Upper lobe of right lung (tissue), 1 donor: ENCODE measurements at places on chromosomes 2 and 18. TPM values are rescaled to one million over a fixed set of nuclear protein-coding genes. Genes with fewer than 3 reads are reported as not detected.

Gene CCBE1
- total RNA-seq = 27.8 TPM

DNA sequence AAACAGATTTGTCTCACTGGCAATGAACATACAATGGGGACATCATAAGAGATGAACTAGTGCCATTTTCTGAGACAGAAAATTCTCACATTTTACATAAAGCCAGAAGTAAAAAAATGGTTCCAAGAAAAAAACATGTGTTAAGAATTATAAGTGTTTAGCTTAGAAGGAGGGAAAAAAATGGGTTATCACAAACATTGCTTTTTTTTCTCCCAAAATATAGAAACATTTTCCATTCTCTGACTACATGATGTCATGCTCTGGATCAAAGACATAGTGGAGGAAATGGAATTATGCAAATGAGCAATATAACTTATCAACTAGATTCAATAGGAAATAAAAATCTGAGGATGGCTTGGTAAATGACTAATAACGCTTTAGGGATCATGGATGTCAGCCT is 49.8 kb downstream of the SPATS2L start:
- no peaks in the 10 kb centered on the region for H3K27me3 ChIP-seq
- H3K4me1 ChIP-seq = peaks cover 25% of the 10 kb centered on the region
- no peak overlapping the region for H3K4me3 ChIP-seq
- H3K27ac ChIP-seq = no peak overlapping the region
- H3K36me3 ChIP-seq = no peaks in the 10 kb centered on the region

Gene COL3A1
- 188 TPM for total RNA-seq

GRCh38 chr18:499776-500631 is 497 bp downstream of the COLEC12 start:
- no peaks in the 10 kb centered on the region for H3K36me3 ChIP-seq
- H3K27ac ChIP-seq = peak overlapping the region; percentile 42
- H3K27me3 ChIP-seq = peaks cover 4% of the 10 kb centered on the region
- H3K4me3 ChIP-seq = peak overlapping the region; percentile 58
- peaks cover 3% of the 10 kb centered on the region for H3K4me1 ChIP-seq
- peak; percentile 73 for DNase-seq

GRCh38 chr2:160736148-160737028 is 242.8 kb upstream of the RBMS1 start:
- no peaks in the 10 kb centered on the region for H3K27me3 ChIP-seq
- H3K27ac ChIP-seq = no peak overlapping the region
- no peak overlapping the region for H3K4me3 ChIP-seq
- H3K4me1 ChIP-seq = no peaks in the 10 kb centered on the region
- no peaks in the 10 kb centered on the region for H3K36me3 ChIP-seq

- no peak overlapping the region for H3K4me3 ChIP-seq
- H3K36me3 ChIP-seq = no peaks in the 10 kb centered on the region
- H3K27ac ChIP-seq = no peak overlapping the region
- no peak for DNase-seq
Observed at GRCh38 chr18:58793361-58793760, 71.3 kb upstream of the ZNF532 start.

GRCh38 chr18:31633392-31634330 is 42.0 kb downstream of the TTR start:
- no peak overlapping the region for H3K4me3 ChIP-seq
- no peaks in the 10 kb centered on the region for H3K36me3 ChIP-seq
- no peaks in the 10 kb centered on the region for H3K4me1 ChIP-seq
- no peaks in the 10 kb centered on the region for H3K27me3 ChIP-seq
- no peak for DNase-seq
- H3K27ac ChIP-seq = no peak overlapping the region

- H3K36me3 ChIP-seq = no peaks in the 10 kb centered on the region
- peak overlapping the region; percentile 70 for H3K27ac ChIP-seq
- DNase-seq = no peak
- H3K4me3 ChIP-seq = peak overlapping the region; percentile 14
Observed at GRCh38 chr2:237278568-237278967, 135.4 kb downstream of the COL6A3 start.

DNA sequence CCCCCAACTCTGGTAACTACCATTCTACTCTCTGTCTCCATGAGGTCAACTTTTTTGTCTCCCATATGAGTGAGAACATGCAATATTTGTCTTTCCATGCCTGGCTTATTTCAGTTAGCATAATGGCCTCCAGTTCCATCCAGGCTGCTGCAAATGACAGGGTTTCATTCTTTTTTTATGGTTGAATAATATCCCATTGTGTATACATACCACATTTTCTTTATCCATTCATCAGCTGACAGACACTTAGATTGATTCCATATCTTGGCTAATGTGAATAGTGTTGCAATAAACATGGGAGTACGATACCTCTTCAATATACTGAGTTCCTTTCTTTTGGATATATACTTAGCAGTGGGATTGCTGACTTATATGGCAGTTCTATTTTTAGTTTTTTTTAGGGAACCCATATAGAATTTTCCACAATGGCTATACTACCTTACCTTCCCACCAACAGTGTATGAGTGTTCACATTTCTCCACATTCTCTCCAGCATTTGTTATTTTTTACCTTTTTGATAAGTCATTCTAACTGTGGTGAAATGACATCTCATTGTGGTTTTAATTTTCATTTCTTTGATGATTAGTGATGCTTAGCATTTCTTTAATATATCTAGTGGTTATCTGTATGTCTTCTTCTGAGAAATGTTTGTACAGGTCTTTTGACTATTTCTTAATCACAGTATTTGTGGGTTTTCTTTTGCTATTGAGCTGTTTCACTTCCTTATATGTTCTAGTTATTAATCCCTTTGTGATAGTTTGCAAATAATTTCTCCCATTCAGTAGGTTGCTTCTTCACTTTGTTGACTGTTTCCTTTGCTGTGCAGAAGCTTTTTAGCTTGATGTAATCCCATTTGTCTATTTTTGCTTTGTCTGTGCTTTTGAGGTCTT is 112.2 kb downstream of the SRBD1 start:
- H3K4me3 ChIP-seq = no peak overlapping the region
- no peak for DNase-seq
- no peaks in the 10 kb centered on the region for H3K27me3 ChIP-seq
- no peaks in the 10 kb centered on the region for H3K4me1 ChIP-seq

GRCh38 chr2:26318950-26319349 is 27.0 kb upstream of the SELENOI start:
- no peak overlapping the region for H3K27ac ChIP-seq
- no peaks in the 10 kb centered on the region for H3K36me3 ChIP-seq
- H3K4me1 ChIP-seq = no peaks in the 10 kb centered on the region
- no peak for DNase-seq

GRCh38 chr2:160087854-160088745 is 25.7 kb upstream of the PLA2R1 start:
- no peaks in the 10 kb centered on the region for H3K4me1 ChIP-seq
- no peaks in the 10 kb centered on the region for H3K27me3 ChIP-seq
- no peaks in the 10 kb centered on the region for H3K36me3 ChIP-seq
- no peak overlapping the region for H3K27ac ChIP-seq
- H3K4me3 ChIP-seq = no peak overlapping the region
